ENCODE measurements at places on chromosomes 4 and X.
A peak's percentile ranks its signal among the peaks of the same experiment; 100 is the strongest.

GRCh38 chr4:30952526-30953219 lies 232.5 kb downstream of the PCDH7 start:
- no peak for DNase-seq

DNA sequence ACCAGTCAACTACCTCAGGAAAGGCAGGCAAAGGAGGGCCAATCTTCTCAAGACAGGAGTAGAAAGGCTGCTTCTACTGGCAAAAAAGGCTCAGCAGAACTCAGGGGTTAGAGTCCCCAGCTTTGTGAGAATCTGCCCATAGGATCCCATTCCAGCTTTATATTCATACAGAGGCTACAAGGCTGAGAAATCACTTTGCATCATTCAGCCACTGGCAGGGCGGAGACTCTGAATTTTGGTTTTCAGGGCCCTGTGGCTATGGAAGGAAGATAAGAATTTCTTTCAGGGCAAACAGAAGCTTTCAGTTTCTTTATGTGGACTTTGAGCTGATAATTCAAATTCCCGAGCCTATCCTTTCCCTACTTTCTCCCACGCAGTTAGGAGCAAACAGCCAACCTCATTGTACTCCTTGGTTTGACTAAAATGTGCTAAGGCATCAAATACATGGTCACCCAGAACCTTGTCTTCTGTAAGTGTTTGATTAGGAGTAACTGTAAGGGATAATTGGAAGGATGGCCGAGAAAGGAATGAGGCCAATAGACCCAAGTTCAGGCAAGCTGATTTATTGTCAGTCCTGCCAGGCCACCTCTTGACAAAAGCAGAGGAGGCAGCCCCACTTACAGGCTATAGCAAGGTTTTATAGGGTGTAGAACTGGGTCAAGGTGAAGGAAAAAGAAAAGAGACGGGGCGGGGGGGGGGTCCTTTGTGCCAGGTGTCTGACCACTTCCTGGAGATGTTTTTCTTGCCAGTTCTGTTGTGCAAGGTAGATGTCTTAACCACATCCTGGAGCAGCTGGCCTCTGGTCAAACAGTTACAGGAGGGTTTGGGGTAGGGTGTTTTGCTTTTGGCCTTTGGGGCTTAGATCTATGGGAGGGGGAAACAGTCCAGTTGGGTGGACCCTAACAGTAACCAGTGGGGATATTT lies 165.3 kb upstream of the PPP1R2C start:
- DNase-seq: no peak

DNA sequence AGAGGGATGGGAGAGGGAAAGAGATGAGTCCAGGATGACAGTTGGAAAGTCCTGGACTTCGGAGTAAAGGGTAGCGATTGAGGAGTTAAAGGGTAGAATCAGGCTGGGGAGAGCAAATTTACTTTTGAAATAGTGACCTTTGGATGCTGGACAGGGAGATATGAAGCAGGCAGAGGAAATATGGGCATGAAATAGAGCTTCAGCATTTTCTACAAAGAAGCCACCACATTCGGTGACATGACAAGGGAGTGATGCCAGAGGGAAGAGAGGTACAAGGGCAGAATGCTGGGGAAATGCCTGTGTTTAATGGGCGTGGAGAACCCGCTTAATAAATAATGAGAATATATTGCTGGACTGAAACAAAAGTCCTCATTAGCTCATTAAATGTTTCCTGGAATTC lies 92.7 kb downstream of the TBL1X start:
- DNase-seq: no peak

DNA sequence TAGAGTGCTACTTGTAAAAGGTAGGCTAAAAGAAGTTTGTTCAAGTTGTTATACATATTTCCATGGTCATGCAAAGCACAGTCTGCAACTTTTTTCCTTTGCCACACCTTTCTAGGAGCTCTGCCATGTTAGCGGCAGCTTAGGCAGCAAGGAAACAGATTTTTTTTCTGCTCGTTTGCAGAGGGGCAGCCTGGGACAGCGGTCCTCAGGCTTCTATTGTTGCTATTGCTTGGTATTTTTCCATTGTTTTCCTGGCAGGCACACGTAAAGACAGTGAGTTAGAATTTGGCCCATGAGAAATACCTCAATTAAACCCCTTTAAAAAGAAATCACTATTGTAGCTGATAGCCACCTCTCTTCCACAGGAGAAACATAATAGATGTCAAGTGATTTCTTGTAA lies 391.4 kb downstream of the SH2D1A start:
- DNase-seq: no peak

DNA sequence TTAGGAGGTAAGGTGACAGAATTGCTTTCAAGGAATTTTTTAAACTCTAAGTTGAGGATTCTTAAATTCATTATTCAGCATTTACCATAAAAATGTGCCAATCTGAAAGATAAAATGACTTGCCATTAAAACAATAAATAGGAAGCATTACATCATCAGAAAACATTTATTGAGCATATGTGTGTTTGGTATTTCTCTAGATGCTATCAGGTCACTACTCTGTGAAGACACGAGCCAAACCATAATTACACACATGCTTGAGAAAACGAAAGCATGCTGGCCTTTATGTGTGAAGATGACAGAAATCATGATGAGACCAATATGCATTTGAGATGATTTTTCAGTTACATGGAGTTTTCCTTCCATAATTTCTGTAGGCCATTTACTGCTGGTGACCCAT lies 12.3 kb upstream of the IL21 start:
- no peak for DNase-seq

DNA sequence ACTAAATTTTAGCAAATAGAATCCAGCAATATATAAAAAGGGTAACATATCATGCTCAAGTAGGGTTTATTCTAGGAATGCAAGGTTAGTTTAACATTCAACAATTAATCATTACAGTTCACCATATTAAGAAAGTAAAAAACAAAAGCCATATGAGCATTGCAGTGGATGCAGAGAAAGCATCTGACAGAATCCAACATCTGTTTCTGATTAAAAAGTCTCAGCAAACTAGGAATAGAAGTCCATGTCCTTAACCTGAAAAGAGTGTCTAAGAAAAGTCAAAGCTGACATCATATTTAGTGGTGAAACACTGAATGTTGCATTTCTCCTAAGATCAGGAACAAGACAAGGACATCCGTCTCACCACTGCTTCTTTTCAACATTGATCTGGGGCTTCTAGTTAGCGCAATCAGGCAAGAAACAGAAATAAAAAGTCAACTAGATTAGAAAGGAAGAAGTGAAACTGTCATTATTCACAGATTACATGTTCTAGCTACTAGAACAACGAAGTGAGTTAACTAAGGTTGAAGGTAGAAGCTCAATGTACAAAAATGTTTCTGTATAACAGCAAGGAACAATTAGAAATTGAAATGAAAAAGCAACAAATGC lies 49.3 kb downstream of the MRPL1 start:
- DNase-seq: no peak

DNA sequence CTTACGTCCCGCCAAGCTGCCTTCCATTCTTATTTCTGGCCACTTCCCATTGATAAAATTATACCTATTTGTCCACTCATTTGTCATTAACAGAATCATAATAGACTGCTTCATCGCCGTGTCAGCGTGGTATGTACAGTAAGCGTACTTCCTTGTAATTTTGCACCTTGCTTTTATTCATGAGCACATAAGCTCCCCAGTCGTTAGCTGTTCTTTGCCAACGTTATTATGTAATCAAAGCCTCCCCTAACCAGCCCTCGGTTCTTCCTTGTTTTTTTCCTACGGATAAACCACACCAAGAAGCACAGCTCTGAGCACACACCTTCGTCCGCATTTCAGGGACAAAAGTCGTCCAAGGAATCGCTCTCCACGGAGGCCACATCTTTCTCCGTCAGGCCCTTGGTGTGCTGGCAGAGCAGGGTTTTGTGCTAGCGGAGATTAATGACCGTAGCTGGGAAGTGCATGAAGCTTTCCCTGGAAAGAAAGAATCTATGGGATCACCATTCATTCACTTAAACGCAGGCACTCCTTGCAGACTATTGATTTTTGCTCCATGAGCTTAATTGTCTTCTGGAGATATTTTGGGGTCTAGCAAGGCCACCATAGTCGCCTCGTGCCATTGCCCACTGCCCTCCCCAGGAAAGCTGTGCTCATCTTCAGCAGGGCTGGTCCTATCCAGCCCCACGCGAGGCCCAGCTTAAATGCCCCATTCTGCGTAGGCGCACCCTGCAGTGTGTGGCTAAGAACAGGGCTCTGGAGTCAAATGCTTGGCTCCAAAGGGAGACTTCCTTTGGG lies 200.9 kb upstream of the PSAPL1 start:
- no peak for DNase-seq

- no peak for DNase-seq
Observed at GRCh38 chr4:150056569-150056968, 21.7 kb upstream of the DCLK2 start.

DNA sequence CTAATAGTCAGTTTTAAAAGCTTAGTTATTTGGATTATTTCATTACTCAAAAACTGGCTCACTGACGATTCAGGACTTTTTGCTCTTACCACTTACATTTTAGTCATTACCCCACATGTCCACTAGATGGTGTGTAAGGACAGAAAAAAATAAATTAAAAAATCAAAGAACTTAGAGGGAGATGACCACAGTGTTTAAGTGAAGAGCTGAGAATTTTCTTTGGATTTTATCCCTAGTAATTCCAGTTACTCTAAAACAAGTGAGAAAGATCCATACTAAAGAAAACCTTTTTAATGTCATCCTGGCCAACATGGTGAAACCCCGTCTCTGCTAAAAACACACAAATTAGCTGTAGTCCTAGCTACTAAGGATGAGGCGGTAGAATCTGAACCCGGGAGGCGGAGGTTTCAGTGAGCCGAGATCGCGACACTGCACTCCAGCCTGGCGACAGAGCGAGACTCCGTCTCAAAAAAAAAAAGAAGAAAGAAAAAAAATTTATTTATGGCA lies 26.4 kb upstream of the TMPRSS11B start:
- no peak for DNase-seq

- peak; percentile 55 for DNase-seq
Observed at GRCh38 chr4:1512738-1513660, 106.8 kb upstream of the NKX1-1 start.

GRCh38 chr4:26860922-26861433 lies 337 bp downstream of the STIM2 start:
- DNase-seq: peak; percentile 78

DNA sequence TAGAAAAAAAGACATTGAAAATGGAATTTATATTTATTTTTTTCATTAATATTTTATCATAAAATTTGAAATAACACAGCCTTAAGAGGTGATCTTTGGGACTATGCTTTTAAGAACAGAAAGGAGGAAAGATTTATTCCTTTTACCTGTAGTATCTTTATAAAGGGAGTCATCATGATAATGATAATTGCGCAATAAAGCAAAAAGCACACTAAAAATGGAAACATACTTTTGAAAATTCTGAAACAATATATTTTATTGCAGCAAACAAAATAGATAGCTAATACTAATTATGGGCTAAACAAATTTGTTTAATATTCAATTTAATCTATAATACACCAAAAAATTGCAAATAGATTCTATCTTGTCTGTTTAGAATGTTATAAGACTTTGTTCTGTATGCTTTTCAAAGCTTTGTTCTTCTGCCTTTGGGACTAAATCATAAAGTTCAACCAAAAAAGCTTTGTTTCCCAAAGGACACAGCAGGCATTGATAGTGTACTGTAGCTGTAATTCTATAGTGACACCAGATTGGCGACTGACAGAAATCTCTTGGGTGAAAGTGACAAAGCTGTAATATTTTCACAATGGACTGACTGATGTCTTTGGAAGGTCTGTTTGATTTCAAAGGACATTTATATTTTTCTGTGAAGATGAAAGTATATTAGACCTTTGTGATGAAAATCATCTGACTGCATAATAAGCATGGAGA lies 2156.6 kb upstream of the TENM3 start:
- DNase-seq: no peak

DNA sequence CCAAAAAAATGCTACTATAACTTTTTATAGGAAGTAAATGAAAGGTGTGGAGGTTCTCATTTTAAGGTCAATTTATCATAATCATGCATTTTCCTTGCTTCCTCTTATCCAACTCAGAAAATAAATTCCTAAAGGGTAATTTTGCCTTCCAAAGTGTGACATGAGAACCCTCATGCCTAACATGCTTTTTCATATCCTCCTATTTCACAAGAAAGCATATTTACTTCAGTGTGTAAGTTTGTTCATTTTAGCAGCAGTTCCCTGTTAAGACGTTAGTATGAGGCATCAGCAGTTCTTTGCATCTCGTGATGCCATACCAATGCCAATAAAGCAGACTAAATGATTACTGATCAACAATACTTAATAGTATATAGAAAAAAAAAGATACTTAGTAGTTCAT lies 18.4 kb downstream of the WDFY3 start:
- no peak for DNase-seq

- DNase-seq: peak; percentile 78
Observed at GRCh38 chrX:65644621-65645289, 22.7 kb upstream of the MSN start.

- no peak for DNase-seq
Observed at GRCh38 chr4:3766785-3767569, 792 bp downstream of the ADRA2C start.

DNA sequence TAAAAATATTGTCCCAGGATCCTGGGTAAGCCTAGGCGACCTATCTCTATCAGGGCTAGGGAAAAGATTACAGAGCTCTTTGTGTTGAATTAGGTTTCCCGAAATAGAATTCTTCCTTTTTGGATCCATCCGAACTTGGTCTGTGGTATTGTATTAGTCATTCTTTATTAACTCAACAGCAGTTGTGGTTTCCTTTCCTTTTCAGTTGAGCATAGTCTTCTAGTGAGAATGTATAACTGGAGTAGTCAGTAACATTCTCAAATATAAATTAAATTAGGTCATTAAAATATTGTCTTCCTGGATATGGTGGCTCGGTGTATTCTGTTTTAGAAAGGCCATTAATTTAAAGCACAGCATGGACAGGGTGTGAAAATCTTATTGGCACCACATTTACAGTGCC lies 520.4 kb downstream of the NLGN4X start:
- DNase-seq: no peak

Measured in lower lobe of right lung (tissue), 2 donors.